Pulmonary artery endothelial cell (primary cell): ENCODE measurements at places on chromosomes 4 and X. TPM values are rescaled to one million over a fixed set of nuclear protein-coding genes. Genes with fewer than 3 reads are reported as not detected.

Gene LONRF3
- total RNA-seq = 10.7 and 22.4 TPM in 2 replicates

DNA sequence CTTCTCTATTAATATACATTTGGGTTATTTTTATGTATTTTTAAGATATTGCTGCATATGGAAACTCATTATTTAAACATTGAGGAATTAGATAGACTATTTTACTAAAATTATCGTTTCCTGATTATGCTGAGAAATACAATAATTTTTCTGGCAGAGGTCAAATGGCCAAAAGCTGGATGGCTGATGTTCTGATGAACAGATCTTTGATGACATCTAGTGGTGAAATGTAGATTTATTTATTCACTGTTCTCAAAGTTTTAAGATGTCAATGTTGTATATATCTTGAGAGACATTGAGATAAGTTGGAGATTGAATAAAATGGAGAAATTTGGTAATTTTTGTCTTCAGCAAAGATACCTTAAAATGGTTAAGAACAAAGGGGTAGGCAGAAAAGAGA is 96.2 kb downstream of the UGT8 start:
- no peak for DNase-seq

DNA sequence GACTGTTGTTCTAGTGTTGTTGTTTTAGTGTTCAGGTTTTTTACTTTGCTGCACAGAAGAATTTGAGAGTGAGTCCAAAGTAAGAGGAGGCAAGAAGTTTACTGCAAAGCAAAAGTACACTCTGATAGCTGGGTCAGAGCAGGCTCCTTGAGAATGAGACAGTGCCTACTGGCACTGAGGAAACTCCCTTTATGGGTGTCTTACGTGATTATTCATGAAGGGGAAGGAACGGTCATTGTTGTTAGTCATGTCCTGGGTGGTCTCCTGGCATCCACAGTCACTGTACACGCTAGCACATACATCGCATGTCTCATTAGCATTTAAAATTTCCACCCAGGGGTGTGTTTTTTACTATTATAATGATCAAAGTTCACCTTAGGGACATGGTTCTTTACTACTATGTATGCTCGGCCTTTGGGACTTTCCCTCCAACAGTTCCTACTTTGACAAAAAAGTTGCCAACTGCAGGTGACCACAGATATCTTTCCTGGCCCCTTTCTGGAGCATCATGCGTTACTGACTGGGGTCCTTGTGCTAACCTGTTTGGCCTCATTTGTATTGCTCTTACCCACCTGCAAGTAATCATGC is 688.9 kb upstream of the AMOT start:
- DNase-seq = no peak

- DNase-seq = no peak
These were observed 16.8 kb downstream of the MORF4L2 start for GRCh38 chrX:103669745-103670144.

GRCh38 chr4:76745240-76745639 is 152.7 kb downstream of the SOWAHB start:
- no peak for DNase-seq

Gene ZCCHC18
- total RNA-seq = 0.88 and 1.9 TPM in 2 replicates

GRCh38 chrX:67328476-67328875 is 215.3 kb upstream of the AR start:
- DNase-seq = no peak

Gene CENPVL1
- not detected in 2 replicates for total RNA-seq

Gene ZCCHC4
- total RNA-seq = 6.7 and 11.6 TPM in 2 replicates

Gene CLDN34
- 0.07 and 0.26 TPM in 2 replicates for total RNA-seq

DNA sequence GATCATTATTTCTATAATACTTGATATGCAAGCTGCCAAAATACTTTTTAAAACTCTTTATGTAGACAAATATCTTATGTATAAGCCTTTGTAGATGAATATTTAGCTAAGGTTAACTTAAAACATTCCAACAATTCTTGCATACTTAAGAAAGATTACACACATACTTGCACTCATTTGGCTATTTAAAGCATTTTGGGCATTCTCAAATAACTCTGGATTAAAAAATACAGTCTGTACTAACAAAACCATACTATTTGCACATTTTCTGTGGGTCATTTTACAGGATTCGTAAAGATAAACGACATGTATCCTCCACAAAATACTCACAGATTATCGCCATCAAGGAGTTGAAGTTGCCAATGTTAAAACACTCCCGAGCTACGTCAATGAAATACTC is 26.5 kb downstream of the RASGEF1B start:
- DNase-seq = no peak

GRCh38 chr4:173935622-173936405 is 347.7 kb downstream of the FBXO8 start:
- no peak for DNase-seq

- no peak for DNase-seq
These were observed 7.5 kb downstream of the STIM2 start for GRCh38 chr4:26867914-26868684.

DNA sequence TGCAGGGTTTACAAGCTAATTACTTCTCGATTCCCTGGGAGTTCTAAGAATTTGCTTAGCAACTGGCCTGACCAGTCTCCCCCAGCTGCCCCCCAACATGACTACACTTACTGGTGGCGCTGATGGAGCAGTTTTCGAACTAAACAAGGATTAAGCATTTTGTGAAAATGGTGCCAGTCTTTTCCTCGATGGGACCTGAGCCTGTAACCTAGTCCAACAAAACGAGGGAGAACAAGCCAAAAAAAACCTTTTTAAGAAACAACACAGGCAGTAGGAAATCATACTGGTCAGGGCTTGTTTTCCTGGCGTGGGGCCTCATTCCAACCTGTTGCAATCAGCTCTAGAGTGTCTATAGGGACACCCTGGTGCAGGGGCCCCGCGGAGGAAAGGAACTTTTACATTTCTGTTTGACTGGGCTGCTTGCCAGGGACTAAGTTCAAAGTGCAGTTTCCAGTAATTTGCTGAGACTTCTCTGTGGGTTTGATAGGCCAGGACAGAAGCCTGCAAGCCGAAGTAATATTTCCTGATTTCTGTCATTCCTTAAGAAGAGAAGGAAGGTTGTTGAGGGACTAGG is 158.7 kb downstream of the SPRY1 start:
- DNase-seq = peak; percentile 85

GRCh38 chr4:71294301-71294700 is 44.5 kb upstream of the SLC4A4 start:
- DNase-seq = no peak

Gene ATOH1
- total RNA-seq = not detected in 2 replicates

DNA sequence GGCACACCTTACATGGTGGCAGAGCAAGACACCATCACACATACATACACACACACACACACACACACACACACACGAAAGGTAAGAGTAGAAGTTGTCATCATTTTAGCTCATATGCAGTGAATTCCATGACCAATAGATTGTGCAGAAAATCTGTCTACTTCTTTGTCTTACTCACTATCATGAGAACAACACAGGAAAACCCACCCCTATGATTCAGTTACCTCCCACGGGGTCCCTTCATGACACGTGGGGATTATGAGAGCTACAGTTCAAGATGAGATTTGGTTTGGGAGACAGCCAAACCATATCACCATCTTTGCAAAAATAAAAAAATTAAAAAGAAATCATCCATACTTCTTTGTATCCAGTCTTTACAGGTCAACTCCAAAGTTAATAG is 221.1 kb downstream of the BMPR1B start:
- DNase-seq = no peak

DNA sequence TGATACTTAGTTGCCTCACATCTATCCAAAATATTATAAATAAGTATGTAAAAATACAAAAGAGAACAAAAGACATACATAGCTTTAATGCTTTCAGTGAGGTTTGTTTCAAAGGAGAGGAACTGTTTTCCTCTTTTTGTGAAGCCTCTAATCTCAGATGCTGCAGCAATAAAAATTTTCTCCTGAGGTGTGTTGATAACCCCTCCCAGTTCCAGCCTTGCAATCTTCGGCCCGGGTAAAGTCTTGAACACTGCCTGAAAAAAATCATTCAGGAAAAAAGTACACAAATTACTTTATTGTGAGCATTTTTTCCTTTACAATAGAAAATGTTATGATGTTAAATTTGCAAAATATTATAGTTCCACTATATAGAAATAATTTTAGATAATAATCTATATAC is 8.8 kb downstream of the BBS7 start:
- no peak for DNase-seq

DNA sequence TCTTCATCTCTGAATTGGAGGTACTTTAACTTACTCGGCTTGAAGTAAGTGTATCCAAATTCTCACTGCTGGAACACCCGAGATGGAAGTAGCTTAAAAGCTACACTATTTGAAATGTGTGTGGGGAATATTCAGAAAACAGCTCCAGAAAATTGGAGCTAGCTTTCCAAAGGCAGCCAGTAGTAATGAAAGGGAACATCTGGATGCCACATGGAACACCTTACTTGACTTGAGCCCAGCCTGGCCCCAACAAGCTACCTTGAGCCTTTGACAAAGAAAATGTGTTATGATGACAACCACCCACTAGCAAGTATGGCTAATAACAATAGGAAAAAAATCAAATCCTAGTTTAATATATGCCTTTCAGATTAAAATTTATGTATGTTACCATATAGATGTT is 161.5 kb downstream of the PRDM5 start:
- DNase-seq = no peak

Gene SOD3
- not detected in 2 replicates for total RNA-seq

Gene FAM47E
- total RNA-seq = under 0.01 and 0.33 TPM in 2 replicates

DNA sequence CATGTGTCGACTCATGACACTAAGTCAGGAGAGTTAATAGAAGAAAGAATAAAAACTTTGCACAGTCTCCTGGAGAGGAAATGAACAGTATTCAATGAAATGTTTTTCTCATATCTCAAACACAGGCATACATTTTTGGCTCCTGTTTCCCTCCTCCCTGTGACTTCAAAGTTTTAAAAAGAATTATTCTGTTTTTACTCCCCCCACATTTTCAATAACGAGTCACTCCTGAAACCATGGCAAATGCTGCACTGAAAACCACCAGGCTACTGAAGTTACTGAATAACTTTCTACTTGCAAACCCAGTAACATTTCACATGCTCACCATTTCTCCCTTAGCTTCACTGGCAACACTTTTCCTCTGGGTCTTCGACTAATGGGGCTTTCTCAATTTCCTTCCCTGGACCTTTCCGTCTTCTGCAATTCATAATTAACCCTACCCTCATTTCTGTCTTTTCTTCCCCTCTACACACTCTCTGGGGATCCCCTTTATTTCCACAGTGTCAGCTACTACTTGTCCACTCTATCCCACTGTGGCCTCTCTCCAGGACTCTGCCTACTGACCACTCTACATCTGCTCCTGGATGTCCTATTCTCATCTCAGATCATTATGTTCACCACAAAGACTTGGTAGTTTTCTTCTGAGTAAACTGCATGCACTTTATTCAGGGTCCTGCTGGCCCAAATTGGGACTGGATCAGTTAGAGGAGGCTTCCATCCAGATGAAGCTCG is 225.8 kb upstream of the ETNPPL start:
- no peak for DNase-seq

DNA sequence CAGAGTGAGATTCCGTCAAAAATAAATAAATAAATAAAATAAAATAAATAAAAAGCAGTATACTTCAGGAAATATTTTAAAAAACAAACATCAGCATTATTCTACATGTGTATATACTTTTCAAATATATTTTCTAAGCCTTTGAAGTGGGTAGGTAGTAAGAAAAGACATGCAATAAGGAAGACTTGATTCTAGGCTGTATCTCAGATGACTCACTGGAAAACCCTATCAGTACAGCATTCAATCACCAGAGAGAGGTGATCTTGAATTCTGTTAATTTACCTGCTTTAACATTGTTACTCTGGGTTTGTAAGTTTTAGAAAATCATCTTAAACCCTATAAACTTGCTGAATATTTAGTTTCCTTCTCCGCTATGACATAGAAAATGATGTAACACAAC is 106.6 kb upstream of the NAP1L5 start:
- no peak for DNase-seq

Gene ETDB
- not detected in 2 replicates for total RNA-seq

DNA sequence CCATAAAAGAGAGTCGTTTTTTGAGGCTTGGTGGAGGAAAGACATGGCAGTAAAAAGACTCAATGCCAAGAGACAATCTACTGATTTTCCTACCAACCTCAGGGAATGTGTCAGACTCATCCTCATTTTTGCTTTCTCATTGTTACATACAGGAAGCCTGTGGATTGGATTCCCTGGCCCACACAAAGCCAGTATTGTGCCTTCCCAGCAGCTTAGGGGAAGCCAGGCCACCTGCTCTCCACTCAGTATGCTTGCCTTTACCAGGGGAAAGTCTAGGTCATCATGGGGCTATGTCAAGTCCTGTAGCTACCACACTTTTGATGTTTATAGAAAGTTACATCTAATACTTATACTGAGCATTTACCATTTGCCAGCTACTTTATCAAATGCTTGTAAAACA is 11.0 kb downstream of the BMX start:
- DNase-seq = peak; percentile 79

Gene PPM1K
- 9.0 and 13.3 TPM in 2 replicates for total RNA-seq

GRCh38 chr4:8405516-8405875 is 35.0 kb downstream of the ACOX3 start:
- no peak for DNase-seq

Gene GABRE
- 3.7 and 7.1 TPM in 2 replicates for total RNA-seq

GRCh38 chr4:27016551-27016950 is 155.9 kb downstream of the STIM2 start:
- DNase-seq = no peak

DNA sequence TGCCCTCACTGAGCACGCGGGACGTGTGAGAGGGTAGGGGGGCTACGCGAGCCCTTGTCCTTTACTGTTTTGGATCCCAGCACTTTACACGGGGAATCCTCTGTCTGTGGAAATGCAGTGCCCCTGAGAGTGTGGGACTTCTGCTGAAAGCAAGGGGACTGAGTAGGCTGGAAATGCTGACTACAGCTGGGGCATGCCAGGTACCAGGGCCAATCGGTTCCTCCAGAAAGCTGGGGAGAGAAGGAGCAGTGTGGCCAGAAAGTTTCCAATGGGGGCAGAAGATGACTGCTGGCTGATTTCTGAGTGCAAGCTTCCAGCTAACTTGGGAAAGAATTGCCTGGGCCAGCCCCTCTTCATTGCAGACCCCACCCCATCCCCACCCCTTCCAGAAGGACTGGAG is 1.5 kb downstream of the NHSL2 start:
- no peak for DNase-seq

Gene SMIM43
- 0.04 and 0.26 TPM in 2 replicates for total RNA-seq

- no peak for DNase-seq
These were observed 102.6 kb downstream of the FHDC1 start for GRCh38 chr4:153038623-153039311.

- DNase-seq = no peak
These were observed 884 bp downstream of the IDH3G start for GRCh38 chrX:153793291-153793690.

GRCh38 chr4:6097581-6097980 is 79.3 kb upstream of the C4orf50 start:
- no peak for DNase-seq

- no peak for DNase-seq
These were observed 8.8 kb downstream of the SLITRK2 start for GRCh38 chrX:145826466-145826865.

Gene TMEM187
- 2.9 and 5.3 TPM in 2 replicates for total RNA-seq

Gene MFAP3L
- 0.20 and 0.21 TPM in 2 replicates for total RNA-seq
